ENCODE measurements at places on chromosomes 16 and 17.

- DNase-seq = no peak
Observed at GRCh38 chr16:796296-797119, 4.0 kb downstream of the GNG13 start.

GRCh38 chr17:43982171-43982570 lies 22.3 kb upstream of the NAGS start:
- DNase-seq = no peak

- DNase-seq = no peak
Observed at GRCh38 chr17:28577466-28577824, 750 bp upstream of the ALDOC start.

- no peak for DNase-seq
Observed at GRCh38 chr17:30579610-30580315, 102.6 kb downstream of the GOSR1 start.

DNA sequence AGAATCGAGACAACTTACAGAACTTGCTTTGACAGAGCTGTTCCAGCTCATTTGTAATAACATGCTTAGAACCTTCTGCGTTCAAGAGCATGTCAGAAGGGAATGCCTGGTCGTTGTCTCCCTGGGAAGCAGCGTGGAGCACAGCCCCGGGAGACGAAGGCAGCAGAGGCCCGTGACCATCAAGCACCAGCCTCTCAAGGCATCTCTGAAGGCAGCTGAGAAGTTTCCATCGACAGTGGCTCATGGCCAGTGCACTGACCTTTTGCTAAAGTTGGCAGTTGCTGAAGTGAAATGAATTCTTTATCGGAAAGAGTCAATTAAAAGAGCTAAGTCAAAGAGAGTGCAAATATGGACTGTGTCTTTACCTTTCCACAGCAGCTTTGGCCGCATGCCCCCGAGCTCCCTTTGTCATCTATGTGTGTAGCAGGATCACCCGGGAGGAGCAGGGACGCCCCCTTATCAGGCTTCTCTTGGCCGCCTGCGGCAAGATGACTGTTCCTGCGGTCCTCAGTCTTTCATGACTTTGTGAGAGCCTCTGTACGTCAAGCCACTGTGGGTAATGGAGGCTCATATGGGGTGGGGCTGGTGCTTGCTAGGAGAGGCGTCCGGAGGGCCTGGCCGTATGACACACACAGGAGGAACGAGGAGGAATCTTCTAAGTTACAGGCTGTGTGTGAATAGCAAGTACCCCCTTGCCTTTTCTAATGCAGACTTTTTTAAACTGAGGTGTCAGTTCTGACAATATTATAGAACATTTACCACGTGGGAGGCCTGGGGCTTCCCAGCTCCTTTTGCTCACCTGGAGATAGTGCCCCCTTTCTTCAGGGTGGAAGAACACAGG lies 54.2 kb downstream of the LDHD start:
- no peak for DNase-seq
